ENCODE measurements at places on chromosomes 11 and 22.
A peak's percentile ranks its signal among the peaks of the same experiment; 100 is the strongest.

- peak; percentile 80 for DNase-seq
Measured at GRCh38 chr11:35289821-35290220, 129.5 kb downstream of the SLC1A2 start.

GRCh38 chr22:25403811-25404471 lies 160.5 kb upstream of the GRK3 start:
- DNase-seq: peak; percentile 47

DNA sequence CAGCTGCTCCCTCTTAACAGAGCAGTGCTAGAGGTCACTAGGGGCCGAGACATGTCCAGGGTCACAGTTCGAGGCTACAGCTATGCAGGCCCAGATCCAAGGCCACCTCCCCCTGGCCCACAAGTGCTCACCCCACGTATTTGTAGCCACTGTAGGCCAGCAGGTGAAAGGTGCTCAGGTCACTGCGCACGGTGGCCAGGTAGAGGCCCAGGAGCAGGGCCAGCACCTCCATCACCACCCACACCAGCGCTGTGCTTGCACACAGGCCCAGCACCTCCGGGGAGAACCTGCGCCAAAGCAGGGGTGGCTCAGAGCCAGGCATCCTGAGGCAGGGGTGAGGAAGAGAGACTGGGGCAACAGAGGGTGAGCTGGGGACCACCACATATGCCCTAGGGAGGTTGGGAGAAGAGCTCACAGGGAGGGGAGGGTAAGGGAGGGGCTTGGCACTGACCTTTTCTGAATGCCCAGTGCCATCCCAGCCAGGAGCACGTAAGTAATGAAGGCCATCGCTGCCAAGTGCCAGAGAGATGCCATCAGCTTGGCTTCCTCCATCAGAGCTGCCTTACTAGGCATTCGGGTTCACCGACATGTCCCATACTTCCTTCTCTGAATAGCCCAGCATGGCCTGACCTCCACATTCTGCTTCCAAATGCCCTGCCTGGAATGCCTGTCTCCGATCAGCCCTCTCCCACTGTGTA lies 3.5 kb downstream of the YIF1A start:
- no peak for DNase-seq

DNA sequence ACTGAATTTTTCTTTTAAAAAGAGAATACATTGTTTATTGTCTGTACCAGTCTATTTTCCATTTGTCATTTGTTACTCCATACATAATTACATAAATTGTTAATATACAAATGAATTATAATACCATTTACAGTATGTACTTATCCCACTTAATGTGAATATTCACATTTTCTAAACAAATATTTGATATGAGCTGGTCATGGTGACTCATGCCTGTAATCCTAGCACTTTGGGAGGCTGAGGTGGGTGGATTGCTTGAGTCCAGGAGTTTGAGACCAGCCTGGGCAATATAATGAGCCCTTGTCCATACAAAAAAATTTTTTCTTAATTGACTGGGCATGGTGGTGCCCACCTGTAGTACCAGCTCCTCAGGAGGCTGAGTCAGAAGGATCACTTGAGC lies 6.8 kb downstream of the SC5D start:
- no peak for DNase-seq

DNA sequence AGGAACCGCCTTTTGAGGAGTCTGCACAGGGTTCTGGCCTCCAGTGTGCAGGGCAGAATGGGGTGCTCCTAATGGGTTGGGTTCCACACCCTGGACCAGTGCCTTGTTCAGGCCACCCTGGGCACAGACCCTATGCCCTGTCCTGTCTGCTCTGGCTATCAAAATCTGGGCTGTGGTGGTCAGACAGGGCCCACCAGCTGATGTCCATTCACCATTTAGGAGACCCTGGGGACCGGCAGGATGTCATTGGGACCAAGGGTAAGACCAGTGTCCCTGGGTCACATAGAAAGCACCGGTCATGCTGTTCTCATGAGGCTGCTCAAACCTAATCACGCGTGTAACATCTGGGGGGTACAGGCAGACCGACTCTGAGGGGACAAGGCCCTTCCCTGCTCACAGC lies 37.3 kb downstream of the PARVG start:
- no peak for DNase-seq

DNA sequence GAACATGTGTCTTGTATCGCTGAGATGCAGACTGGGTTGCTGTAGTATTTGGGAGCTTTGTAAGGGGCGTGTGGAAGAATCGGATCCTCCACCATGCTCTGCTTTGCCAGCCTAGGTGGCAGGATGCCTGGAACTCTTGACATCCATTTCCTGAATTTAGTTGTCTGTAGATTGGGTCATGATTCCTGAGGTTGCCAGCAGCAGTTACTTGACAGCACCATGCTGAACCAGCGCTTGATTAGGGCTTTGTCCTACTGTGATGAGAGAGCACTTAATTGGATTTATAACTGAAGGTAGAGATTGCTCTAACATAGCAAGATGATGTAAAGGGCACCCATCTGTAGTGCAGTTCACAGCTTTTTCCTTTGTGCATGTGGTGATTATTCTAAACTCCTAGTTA lies 75.6 kb upstream of the HORMAD2 start:
- peak; percentile 27 for DNase-seq

DNA sequence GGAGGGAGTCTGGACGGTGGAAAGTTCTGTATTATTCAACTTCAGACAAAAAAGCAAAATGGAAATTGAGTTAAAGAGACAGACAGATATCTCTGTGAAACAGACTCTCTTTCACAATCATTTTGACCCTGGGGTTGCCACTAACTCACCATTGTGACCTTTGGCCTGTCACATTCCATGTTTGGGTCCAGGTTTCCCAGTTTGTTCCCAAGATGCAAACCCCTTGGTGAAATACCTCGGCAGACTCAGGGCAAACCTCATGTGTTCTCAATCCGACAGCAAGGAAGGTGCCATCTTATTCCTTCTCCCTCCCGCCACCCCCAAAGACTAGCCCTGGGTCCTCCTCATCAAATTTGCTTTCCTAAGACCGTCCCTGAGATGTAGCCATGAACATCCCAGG lies 41.8 kb downstream of the GALNT18 start:
- no peak for DNase-seq

- DNase-seq: peak; percentile 83
Measured at GRCh38 chr11:29527391-29527936, 489.4 kb downstream of the KCNA4 start.

DNA sequence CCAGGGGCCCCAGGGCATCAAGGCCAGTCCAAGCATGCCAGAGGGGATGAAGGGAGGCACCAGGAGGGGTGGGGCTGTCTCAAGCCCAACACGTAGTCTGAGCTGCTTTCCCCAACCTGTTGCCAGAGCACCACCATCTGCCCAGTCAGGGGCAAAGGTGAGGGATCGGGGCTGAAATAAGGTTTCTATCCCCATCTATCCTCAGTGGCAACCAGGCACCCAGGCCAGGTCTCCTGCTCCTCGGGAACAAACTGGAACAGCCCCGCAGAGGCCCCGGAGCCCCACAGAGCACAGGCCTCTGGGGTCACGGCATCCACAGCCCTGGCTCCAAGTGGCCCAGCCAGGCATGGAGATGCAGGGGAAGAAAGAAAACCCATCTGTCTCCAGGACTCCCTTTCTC lies 19.3 kb downstream of the STARD10 start:
- no peak for DNase-seq

DNA sequence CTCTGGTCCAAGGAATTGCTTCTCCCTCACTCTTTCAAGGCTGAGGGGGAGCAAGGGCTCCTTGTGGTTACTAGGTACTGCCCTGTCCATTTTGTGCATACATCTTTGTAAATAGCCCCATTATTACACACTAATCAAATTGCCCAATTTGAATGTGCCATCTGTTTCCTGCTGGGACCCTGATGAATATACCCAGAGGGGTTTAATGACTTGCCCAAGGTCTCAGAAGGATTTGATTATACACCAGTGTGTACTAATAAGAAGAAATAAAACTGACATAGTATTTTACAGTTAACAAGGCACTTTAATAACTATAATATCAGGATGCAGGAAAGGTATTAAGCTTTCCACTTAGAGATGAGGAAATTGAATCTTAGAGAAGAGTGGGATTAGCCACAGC lies 64.6 kb upstream of the PTPRJ start:
- no peak for DNase-seq

DNA sequence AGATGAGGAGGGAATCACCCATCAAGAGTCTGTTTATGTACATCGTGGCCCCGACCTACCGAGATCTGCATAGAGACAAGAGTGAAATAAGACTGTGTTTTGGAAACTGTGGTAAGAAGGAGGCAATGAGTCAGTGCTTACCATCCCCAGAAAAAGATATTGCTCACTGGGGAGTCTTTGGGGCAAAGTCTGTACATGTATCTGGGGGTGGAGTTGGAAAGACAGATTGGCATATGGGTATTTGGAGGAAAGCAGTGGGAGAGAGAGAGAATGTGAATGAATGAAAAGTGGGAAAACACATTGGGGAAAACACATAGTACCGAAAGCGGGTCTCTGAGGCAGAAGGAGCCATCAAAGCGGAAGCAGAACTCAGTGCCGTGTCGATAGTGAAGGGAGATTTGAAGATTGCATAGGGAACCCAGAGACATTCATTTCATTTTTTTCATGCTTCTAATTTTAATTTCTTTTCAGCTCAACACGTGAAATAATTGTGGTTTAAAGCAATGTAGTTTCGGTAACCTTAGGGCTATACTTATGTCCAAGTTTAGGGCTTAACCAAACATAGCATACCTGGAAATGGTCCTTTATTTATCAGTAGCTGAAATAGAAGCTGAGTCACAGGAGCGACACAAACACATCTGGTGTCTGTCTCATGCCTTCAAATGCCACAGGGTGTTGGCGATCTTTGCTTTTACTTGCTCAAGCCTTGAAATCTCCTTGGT lies 98.6 kb upstream of the CD44 start:
- DNase-seq: no peak

All from fibroblast of the aortic adventitia (primary cell).